ENCODE measurements at places on chromosomes 16 and 17.
A peak's percentile ranks its signal among the peaks of the same experiment; 100 is the strongest.

DNA sequence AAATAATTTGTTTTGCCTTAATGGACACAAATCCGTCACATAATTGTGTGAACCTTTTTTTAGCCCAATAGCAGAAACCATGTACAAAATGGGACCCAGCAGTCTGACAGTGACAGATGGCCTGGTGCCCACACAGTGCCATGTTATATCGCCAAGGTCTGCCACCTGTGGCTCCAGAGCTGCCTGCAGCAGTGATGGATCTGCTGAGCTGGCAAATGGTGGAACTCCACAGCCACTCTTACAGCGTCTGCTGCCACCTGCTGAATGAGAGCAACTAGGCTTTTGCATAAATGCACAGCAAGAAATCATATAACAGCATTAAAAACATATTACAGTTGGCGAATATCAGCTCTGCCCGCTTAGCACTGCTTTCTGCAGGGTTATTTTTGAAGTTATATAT is 59.4 kb downstream of the NUP93 start:
- no peak for DNase-seq

DNA sequence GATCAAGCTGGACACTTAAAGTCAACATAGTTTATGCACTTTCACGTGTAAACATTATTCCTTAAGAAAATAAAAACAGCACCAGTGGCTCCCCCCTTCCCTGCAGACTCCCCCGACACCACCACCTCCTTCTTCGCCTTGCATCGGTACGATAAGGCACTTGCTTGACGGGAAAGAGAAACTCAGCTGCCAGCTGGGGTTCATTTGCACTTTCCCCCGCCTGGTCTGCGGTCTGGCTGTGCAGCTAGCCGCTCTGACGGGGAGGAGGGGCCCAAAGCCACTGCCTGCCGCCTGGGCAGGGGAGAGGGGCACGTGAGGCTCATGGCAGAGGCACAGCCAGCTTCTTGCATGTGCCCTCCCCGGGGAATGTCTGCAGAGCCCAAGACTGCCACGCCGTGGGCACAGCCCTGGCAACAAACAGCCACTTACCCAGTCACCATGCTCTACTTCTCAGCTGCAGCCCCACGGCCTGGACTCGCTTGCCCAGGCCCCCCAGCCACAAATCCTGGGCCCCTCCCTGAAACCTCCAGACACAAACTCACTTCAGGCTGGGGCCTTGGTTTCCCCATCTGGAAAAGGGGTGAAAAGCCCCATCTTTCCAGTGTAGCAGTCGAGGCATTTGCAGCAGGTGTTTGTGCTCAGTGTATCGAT is 16.5 kb upstream of the PRM1 start:
- DNase-seq = no peak

GRCh38 chr16:2205967-2206313 is 686 bp downstream of the MLST8 start:
- no peak for DNase-seq

GRCh38 chr17:76077584-76078110 is 1.3 kb upstream of the ZACN start:
- DNase-seq = no peak

- DNase-seq = no peak
Measured at GRCh38 chr16:16145286-16145685, 78.0 kb downstream of the ABCC6 start.

- DNase-seq = no peak
Measured at GRCh38 chr16:74748616-74749026, 26.0 kb downstream of the FA2H start.

- DNase-seq = no peak
Measured at GRCh38 chr17:78236362-78237127, 5.1 kb downstream of the TMEM235 start.

GRCh38 chr17:30345527-30346075 is 11.7 kb upstream of the TMIGD1 start:
- DNase-seq = no peak

- DNase-seq = no peak
Measured at GRCh38 chr17:33115366-33115765, 123.7 kb downstream of the SPACA3 start.

- no peak for DNase-seq
Measured at GRCh38 chr16:28181515-28181914, 30.2 kb downstream of the XPO6 start.

DNA sequence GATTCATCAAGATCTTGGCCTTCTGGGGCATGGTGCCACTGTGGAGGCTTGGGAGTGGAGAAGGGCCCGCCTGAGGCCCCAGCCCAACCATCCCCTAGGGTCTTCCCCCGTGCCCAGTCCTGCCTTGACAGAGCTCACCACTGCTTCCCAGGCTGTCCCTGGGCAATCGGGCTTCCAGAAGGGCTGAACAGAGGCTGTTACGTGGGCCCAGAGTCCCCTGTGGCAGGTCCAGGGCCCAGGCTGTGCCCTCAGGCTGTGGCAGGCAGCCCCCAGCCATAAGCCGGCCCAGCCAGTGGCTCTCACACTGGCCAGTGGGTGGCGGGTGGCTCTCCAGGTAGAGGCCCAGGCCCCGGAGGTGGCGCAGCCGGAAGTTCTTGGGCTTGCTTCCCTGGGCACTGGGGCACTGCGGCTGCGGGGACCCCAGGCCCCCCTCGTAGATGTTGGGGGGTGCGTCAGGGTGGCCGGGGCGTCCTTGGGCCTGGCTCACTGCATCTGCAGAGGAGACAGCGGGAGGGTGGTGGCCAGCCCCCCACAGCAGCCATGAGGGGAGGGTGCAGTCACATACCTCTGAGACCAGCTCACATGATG is 809 bp downstream of the C16orf90 start:
- no peak for DNase-seq

DNA sequence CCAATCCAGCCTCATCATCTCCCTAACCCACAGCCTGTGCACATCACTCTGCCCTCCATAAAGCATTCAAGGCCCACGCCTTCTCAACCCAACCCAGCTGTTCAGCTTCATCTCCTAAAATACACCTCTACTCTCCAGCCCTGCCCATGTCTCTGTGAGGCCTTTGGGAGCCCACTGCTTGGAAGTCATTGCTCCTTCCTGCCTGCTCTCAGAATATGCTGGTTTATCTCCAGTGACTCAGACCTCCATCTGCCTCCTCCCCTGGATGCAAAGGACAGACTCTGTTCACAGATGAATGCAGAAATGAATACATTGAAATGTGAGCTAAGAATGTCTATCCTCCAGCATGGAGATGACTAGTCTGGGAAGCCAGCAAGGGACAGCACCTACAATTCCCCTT is 19.0 kb downstream of the KCNG4 start:
- no peak for DNase-seq

DNA sequence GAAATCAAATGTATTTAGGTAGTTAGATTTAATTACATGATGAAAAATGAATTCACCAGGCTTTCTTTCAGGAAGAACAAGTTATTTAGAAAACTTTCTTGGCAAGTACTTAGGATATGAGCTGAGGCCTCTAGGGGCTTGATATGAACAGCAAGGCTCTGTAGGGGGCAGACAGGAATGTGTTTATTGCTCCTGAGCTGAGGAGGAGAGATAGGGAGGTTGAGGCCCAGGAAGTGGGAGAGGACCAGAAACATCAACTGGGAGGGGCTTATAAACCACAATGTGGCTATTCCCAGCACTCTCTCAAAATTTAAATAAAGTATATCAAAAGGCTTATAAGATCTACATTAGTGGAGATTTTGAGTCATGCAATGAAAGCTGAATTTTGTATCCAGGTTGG is 154.0 kb upstream of the MAF start:
- no peak for DNase-seq

DNA sequence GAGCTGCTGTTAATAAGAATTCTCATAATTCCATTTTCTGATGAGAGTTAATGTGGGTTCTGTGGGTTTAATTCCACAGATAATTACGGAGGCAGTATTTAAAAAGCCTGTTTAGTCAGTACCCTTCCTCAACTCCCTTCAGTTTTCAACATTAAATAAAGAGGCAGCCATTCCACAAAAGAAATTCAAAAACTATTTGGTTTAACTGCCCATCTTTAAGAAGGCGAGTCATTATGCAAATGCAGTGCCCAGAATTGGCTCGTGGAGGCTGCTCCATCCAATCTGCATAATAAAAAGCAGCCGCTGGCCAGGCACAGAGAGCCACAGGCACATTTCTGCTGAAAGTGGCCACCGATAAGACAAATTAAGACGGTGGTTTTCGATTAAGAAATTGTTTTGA is 194.4 kb upstream of the TOX3 start:
- DNase-seq = no peak

DNA sequence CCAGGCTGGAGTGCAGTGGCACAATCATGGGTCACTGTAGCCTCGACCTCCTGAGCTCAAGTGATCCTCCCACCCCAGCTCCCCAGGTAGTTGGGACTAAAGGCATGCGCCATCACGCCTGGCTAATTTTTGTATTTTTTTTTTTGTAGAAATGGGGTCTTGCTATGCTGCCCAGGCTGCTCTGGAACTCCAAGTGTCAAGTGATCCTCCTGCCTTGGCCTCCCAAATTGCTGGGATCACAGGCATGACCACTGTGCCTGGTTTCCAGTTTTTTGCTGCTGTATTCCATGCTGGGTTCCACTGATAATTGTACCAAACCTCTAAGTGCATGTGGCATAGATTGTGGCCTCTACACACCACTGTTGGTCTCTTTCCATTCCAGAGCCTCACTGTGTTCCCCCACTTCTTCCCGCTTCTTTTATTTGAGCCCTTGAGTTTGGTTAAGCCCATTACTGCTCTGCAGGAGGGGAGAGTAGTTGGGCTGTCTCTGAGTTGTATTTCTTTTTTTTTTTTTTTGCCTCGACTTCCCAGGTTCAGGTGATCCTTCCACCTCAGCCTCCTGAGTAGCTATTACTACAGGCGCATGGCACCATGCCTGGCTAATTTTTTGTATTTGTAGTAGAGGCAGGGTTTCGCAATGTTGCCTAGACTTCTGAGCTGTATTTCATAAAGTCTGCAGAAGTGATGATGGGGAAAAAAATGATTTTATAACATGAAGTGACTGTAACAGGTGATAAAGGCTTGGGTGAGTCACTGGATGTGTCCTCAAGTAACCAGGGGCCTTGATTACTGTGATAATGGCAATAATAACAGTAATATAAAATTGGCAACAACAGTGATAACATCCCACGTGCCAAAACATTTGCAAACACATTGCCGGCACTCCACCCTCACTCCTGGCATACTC is 30.0 kb downstream of the EEF2K start:
- DNase-seq = no peak

DNA sequence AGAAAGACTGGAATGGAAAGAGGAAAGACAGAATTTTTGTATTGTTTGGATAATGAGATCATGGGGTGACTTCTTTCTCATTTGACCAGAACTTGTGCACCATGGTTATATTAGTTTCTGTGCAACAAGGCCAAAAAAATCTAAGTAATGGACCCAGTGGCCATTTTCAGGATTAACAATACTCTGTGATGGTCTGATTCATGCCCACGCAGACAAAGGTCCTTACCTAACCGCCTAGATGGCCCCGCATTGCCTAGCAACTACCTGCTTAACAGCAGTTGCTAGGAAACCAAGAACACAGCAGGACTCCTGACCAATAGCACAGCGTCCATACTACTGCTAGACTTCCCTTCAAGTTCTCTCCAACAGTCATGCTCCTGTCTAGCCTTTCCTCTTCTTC is 22.4 kb downstream of the MIS12 start:
- DNase-seq = peak; percentile 52

DNA sequence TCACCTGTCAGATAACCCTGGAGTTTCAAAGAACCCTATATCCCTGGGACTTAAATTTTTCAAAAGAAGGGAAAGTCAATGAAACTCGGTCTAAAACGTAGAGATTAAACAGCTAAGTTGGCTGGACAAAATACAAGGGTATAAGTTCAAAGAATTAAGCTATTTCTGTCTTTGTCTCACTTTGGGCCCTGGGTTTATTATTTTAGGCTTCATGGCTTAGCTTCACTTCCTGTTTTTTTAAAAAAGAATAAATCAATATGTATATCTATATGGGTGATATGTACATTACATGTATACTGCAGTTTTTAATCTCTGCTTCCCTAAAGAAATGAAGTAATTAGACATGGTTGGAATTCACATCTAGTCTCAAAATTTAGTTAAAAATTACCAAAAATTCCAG is 132.3 kb downstream of the TRIM37 start:
- no peak for DNase-seq

DNA sequence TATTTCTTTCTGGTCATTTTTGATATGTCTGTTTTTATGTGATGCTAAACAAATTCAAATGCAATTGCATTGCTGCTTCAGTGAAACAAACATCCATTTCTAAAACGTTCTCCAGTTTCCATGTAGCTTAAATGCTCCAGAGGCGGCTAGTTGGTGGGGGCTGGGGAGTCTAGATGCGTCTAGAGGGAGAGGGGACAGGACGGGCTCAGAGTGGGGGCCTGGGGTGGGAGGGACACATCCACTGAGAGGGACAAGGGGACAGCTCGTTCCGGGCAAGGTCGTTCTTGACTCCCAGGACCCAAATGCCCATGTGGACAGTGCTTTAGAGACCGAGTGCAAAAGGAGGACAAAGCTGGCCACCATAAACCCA is 102.3 kb downstream of the FOXL1 start:
- no peak for DNase-seq

GRCh38 chr17:15436473-15437302 is 30.7 kb downstream of the CDRT4 start:
- no peak for DNase-seq

- no peak for DNase-seq
Measured at GRCh38 chr17:17590141-17590751, 1.3 kb downstream of the PEMT start.

GRCh38 chr16:58152246-58152868 is 23.2 kb upstream of the CFAP20 start:
- no peak for DNase-seq

GRCh38 chr16:66271074-66272060 is 95.1 kb upstream of the CDH5 start:
- DNase-seq = no peak

GRCh38 chr17:11511696-11512095 is 86.6 kb upstream of the DNAH9 start:
- DNase-seq = no peak

DNA sequence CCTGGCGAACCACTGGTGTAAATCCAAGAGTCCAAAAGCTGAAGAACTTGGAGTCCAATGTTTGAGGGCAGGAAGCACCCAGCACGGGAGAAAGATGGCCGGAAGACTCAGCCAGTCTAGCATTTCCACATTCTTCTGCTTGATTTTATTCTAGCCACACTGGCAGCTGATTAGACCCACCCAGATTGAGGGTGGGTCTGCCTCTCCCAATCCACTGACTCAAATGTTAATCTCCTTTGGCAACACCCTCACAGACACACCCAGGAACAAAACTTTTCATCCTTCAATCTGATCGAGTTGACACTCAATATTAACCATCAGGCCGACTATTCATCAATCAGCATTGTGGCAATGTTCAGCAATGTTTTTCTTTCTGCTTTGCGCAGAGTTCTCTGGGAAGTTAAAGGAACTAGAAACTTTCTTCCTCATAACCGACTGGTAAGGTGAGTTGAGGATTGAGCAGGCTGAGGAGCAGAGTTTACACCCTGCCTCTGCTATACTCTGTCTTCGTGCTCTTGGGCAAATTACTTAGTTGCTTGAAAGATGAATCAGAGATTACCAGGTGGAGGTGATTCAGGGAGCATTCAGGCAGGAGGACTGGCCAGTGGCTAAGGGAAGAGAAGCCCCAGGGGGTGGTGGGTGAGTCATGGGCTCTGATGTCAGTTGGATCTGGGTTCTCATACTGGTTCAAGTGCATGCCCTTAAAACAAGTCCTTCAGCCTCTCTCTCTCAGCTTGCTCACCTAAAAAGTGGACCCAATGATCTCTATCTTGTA is 28.2 kb upstream of the BRD7 start:
- DNase-seq = no peak

- no peak for DNase-seq
Measured at GRCh38 chr16:59045501-59045900, 311.4 kb upstream of the GOT2 start.
